Activated CD8-positive, alpha-beta T cell treated with anti-CD3 and anti-CD28 coated beads for 36 hours (primary cell): ENCODE measurements at places on chromosomes 11 and 22. TPM values are rescaled to one million over a fixed set of nuclear protein-coding genes. Genes with fewer than 3 reads are reported as not detected.
A peak's percentile ranks its signal among the peaks of the same experiment; 100 is the strongest.

DNA sequence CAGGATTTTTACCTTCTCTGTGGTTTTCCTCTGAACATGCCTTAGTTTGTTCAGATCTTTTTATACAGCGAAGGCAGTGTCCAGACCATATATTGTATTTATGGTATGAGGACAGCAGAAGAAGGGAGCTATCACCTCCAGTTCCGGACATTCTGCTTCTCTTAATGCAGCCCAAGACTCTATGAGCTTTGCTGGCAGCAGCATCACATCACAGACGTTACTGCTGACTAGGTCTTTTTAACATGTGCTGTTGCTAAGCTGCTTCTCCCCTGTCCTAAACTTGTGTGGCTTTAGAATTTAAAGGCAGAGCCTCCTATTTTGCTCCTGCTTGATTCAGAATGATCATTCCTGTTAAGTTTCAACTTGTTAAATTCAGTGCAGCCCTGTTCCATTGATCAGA lies 13.4 kb downstream of the MICAL2 start:
- no peak for DNase-seq

GRCh38 chr11:75413864-75414263 lies 14.5 kb downstream of the RPS3 start:
- no peak for DNase-seq

GRCh38 chr22:39953101-39953500 lies 7.1 kb upstream of the TMA7B start:
- DNase-seq, result no peak

DNA sequence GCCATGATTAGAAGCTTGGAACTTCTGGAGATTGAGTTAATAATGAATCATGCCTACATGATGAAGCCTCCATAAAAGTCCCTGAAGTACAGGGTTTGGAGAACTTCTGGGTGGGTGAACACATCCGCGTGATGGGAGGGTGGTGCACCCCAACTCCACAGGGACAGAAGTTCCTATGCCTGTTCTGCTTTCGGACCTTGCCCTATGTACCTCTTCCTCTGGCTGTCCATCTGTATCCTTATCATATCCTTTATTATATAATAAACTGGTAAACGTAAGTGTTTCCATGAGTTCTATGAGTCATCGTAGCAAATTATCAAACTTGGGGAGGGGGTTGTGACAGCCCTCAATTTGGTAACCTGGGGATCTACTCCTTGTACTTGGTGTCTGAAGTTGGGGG lies 60.2 kb downstream of the ADM start:
- DNase-seq, result no peak

DNA sequence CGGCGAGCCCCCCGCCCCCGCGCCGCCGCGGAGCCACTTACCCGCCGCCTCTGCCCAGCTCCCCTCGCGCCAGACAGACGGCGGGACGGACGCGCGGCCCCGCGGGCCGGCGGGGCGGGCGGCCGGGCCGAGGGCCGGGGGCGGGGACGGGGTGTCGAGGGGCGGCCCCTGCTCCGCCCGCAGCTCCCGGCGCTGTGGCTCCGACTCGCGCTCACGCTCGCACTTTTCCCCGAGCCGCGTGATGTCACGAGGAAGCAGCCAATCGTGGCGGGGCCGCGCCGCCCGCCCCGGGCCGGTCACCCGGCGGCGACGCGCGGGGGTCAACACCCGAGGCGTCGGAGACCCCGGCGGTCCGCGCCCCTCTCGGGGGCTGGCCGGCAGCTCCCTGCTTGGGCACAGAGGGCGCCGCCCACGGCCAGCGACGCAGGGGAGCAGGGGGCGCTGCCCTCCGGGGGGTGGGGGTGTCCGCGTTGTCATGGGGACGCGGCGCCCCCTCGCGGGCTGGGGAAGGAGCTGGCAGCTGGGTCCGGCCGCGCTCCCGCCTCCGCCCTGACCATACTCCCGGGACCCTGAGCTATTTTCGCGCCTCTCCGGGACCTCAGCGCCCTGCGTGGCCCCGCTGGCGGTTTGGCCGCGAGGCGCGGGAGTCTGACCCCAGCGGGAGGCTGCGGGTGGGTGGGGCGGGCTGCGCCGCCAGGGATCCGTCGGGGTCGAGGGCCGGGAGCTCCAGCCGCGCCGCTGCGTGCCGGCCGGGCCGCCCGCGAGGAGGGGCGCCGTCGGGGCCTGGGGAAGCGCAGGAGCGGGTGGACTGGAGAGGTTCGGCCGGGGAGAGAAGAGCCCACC lies at the start of gene CHRM4:
TSS of gene CHRM4 (minus strand) at position 199 of the 843 bp plus-strand sequence. CDS start 5,219 bp downstream, outside the sequence.
- peak; percentile 36 for DNase-seq

DNA sequence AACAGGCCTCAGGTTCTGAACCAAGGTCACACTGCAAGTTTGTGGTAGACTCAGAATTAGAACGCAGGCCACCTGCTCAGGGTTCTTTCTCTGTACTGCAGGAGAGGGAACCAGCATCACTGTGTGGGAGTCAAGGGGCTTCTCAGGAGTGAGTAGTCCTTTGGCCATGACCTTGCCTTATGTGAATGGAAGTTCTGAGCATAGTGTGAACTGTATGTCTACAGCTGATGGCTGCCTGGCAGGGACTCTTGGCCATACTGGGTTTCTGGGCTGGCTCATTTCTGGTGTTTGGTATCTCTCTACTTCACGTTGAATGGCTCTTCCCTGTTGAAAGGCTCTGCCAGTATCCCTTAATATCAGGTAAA lies 40.1 kb upstream of the TUB start:
- DNase-seq, result no peak

GRCh38 chr22:44068422-44069191 lies 44.5 kb downstream of the PARVB start:
- DNase-seq, result peak; percentile 31

DNA sequence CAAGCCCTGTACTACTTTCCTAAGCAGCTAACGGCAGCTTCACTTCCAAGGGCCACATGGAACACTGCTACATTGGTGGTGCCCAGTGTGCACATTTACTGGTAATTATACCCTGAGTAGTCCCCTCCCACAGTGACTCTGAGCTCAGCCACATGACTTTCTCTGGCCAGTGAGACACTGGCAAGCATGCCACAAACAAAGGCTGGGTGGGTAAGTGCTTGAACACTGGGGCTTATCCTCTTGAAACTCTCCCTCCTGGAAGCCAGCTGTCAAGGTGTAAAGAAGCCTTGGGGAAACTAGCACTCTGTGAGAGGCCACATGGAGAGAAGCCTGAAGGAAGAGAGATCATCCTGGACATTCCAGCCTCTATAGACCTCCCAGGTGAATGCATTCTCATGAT lies 54.4 kb upstream of the DRD2 start:
- DNase-seq, result no peak

DNA sequence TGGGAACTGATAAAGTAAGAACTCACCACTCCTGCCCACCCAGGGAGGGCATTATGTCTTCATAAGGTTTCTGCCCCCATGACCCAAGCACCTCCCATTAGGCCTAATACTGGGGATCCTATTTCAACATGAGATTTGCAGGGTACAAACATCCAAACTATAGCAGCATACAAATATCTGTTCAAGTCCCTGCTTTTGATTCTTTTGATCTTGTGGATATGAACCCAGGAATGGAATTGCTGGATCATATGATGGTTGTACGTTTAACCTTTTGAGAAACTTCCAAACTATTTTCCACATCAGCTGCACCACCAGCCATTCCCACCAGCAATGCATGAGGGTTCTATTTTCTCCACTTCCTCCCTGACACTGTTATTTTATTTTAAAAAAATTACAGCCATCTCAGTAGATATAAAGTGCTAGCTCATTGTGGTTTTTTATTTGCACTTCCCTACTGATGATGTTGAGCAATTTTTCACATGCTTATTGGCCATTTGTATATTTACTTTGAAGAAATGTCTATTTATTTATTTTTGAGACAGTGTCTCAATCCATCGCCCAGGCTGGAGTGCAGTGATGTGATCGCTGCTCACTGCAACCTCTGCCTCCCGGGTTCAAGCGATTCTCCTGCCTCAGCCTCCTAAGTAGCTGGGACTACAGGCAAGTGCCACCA lies 7.1 kb upstream of the ATG16L2 start:
- no peak for DNase-seq

GRCh38 chr11:73995731-73996130 lies 13.1 kb upstream of the UCP2 start:
- DNase-seq, result peak; percentile 69

GRCh38 chr11:70155386-70155785 lies 47.7 kb upstream of the FADD start:
- no peak for DNase-seq

- no peak for DNase-seq
Observed at GRCh38 chr11:6746626-6747025, 25.1 kb downstream of the OR2AG2 start.

DNA sequence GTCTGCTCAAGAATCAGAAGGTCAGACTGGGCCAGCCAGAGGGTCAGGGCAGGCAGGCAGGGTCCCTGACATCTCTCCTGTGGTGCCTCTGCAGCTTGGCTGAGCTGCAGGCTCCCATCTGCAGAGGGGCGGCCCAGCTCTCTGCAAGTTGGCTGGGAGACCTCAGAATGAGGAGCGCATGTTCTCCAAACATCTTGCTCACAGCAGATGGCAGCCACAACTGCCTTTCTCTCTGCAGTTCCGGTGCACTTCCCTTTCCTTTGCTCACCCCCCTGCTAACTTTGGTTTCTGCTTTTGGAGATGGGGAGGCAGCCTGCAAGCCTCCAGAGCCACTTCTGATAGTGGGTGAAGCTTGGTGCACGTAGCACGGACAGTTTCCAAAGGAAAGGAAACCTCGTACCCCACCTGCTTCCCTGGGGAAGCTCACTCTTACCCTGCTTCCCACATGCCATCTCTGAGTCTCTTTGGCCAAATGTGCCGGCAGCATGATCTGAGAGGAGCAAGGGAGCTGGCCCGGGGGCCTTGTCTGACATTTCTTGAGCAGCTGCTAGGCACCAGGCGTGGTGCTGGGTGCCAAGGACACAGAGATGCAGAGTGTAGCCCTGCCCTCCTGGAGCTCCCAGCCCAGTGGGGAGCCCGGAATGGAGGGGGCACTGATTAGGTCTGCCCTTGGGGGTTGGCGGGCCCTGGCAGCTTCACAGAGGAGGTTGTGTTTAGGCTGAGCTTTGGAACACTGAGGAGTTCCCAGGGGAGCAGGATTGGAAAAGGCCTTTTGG lies 18.2 kb downstream of the DAGLA start:
- no peak for DNase-seq

DNA sequence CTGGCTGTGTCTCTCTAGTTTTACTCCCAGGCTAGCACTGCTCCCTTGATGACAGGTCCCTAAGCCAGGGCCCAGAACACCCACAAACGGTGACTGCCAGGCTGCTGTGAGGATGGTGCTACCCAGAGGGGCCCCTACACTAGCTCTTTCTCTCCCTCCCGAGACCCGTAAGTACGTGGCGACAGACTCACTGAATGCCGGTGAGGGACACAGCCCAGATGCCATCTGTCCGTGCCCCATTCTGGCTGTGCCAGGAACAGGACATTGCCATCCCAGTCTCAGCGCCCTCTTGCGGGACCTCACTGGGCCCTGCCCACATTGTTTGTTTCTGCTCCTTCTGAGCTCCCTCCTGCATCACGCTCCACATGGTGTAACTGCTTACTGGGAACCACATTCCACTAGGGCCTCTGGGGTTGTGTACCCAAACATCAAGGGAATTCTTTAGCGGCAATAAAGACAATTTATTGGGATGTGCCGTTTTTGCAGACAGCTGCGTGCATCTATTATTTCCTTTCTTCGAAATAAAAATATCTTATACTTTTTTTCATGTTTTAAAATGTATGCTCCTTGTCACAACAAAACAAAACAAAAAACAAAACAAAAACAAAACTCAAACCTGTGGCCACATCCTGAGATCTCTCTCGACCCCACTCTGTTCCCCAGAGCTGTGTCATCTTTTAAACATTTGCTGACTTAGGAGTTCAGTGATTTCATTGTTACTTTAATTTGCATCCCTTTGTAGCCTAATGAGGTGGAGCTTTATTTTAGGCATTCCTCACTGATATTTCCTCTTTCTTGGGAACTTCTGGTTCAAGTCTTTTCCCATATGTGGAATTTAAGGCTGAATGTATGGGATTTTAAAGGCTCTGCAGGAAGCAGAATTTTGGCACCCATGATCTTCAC lies 4.4 kb upstream of the TPCN2 start:
- DNase-seq, result peak; percentile 38

DNA sequence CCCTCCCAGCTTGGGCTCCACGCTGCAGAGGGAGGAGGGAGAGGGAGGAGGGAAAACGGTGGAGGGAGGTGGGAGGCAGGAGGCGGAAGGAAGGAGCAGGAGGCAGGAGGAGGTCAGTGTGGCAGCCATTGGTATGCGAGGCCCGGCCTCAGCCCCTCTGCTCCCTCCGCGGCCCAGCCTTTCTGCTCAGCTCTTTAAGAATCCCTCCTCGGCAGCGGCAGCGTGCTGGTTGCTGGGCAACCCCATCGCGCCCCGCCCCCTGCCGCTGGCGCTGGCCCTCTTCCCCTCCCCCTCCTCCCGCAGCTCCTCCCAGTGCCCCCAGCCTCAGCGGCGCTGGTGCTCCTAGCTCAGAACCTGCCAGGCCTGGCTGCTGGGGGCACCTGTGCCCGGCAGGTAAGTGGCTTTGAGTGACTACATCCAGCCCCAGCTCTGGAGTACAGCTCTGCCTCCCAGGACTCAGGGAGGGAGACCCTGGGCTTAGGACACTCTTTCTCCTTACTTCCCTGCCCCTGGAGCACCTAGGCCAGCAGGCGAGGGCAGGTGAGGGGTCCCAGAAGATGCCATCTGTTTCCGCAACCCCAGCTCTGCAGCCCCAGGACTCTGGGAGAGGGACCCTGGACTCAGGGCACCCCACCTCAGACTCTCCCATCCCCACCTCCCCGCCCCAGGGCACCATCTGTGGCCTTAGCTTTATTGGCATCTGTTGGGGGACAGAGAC lies 7.2 kb upstream of the FLRT1 start:
- DNase-seq, result no peak

DNA sequence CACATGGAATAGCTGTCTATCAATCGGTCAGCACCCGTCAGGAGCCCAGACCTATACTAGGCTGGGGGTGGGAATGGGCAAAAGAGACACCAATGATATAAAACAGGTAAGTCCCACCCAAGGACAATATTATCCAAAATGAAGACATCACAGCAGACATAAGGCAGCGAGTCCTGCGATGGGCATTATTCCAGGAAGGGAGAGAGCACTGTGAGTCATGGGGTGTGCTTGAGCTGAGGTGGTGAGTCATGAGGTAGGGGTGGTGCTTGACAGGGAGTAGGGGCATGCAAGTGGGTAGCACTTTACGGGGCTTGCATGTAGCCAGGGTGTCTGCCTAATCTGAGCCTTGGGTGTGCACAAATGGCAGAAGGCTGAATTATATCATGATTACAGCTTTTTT lies 605.0 kb upstream of the CADM1 start:
- DNase-seq, result no peak

- no peak for DNase-seq
Observed at GRCh38 chr22:26447584-26448329, 18.7 kb downstream of the ASPHD2 start.

- DNase-seq, result no peak
Observed at GRCh38 chr11:96086111-96086510, 162.2 kb upstream of the MTMR2 start.

- no peak for DNase-seq
Observed at GRCh38 chr11:58907780-58908179, 31.5 kb upstream of the GLYATL1 start.

GSTT2 gene
- total RNA-seq, result not detected

NXPE1 gene
- total RNA-seq, result not detected

RIC3 gene
- 7.7 TPM for total RNA-seq

FXYD2 gene
- 6.7 TPM for total RNA-seq

ZP1 gene
- not detected for total RNA-seq

MAPK12 gene
- 9.2 TPM for total RNA-seq

F2 gene
- not detected for total RNA-seq
